C1 segment of cervical spinal cord (tissue), 14 donors: ENCODE measurements at places on chromosomes 4 and X.

GRCh38 chrX:49277535-49277830 is 7.9 kb downstream of the PPP1R3F start:
- no peak for DNase-seq

DNA sequence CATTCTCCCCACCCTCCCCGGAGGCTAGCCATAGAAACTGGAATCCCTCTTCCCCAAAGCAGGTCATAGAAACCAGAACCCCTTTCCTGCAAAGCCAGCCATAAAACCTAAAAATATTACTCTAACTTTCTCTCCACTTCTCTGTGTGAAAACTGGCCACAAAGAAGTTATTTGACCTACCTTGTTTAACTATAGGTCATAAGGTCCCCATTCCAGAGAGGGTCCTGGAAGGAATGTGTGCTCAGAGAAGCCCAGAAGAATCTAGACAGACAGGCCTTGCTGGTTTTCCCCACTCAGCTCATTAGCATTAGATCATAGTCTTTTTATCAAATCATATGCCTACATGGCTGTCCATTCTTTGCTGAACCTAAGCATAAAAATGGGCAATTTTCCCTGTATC is 52.8 kb upstream of the TEX13A start:
- DNase-seq = no peak

DNA sequence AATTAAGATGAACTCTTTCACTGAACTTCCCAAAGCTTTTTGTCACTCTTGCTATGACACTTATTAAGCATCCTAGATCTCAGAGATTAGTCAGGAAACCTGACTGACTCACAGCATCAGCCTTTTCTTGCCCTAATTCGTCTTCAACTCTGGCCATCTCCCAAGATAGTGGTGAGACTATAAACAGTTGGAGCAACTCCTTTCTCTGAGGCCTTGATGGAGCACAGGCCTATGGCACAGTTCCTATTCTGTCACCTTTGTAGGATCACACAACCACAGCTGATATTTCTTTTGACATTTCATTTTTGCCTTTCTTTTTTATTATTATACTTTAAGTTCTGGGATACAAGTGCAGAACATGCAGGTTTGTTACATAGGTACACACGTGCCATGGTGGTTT is 217.6 kb downstream of the PRR32 start:
- DNase-seq = no peak

DNA sequence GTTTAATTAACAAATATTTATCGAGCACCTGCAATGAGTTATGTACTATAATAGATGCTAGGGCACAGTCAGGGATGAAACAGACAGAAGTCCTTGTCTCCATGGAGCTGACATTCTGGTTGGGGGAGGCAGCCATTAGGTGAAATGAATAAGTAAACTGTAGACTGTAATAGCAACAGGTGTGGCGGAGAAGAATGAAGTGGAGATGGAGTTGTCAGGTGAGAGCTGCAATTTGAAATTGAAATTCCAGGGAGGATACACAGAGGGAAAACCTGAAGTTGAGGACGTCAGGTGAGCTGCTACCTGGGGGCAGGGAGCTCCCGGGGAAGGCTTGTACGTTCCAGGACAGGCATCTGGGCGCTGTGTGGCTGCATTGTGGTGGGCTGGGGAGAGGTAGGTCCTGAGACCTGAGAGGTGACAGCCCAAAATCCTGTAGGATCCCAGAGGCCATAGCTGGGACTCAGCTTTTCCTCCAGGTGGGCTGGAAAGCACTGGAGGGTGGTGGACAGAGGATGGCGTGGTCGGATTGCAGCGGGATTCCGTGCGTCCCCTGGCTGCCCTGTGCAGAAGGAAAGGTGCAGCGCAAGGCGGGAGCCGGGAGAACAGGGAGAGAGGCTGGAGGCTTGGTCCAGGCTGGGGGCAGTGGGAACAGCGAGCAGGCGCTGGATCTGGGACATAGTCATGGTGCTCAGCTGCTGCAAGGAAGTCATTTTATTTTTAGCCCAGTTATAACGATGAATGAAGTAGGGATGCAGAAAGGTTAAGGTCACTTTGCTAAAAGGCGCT is 24.8 kb downstream of the CYTL1 start:
- DNase-seq = no peak

- DNase-seq = no peak
Measured at GRCh38 chr4:128675083-128675482, 134.4 kb upstream of the JADE1 start.

GRCh38 chr4:10963958-10964703 is 279.6 kb upstream of the CLNK start:
- DNase-seq = no peak

DNA sequence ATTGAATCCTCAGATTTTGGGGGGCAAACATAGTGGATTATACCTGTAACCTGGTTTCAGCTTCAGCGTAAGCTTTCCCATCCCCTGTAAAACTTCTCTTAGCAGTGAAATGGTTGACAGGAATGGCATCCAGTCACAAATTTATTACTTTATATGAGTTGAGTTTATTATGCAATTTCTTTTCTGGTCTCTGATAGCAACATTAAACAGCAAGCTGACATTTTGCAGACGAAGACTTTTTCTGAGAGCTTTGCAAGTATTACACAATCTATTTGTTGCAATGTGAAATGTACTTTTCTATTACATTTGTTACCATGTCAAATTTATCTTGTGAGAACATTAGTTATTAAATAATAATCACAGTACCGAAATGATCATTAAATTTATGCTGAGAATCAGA is 60.6 kb downstream of the GSPT2 start:
- DNase-seq = no peak

DNA sequence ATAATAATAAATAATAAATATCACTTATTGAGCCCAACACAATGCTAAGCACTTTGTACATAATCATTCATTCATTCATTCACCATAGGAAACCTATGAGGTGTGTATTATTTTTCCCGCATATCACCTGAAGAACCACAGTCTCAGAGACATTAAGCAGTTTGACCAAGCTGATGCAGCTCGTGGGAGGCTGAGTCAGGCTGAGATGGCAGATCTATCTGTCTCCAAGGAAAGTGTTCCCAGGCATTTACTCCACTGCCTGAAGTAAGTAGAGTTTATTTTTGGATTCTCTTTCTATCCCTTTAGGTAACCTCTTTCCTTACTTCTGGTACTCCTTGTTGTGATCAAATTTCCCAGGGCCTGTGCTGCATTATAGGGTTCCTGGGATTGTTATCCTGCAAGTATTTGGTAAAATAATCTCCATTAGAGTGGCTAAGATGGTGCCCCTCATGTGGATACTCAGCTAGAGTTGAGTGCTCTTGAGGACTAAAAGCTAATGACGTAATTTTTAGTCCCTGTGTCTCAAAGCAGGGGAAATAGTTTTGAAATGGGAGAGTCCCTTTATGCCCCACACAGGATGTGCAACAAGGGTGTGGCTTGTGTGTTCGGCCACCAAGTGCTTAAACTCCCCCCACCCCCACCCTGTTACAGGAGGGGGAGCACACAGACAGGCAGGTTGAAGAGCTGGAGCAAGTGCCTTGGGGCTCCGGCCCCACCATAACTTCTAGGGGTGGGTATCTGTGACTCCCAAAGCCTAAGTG is 467.0 kb downstream of the STIM2 start:
- DNase-seq = no peak

DNA sequence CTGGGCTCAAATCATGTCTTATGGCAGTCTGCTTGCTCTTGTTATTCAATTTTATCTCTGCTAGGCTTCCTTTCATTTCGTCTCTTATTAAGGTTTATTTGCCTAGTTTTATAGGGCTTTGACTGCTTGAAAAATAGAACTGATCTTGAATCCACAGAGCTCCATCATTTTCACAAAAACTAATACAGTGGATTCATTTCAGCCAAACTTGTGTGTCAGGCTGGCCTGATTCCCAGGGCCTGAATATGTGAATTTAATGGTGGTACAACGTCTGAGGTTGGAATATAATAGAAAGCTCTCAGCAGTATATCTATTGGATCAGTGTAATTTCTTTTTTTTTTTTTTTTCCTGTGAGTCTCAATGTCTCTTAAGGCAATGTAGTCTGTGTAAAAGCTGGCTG is 123.3 kb downstream of the POU4F2 start:
- no peak for DNase-seq

DNA sequence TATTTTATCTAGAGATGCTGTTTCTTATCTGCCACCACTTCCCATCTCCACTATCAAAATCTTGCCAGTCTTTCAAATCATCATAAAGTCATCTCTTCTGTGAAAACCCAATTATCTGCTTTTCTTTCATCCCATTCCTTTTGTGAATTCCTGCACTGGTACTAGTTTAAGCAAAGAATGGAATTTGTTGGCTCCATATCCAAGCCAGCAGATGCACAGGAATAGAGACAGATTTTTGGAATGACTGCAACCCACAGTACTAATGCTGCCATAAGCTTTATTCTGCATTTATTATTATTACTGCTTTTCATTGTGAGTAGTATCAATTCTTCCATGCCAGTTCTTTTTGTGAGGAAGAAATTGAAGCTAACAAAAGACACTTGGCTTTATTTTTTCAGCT is 616.7 kb downstream of the RAPGEF2 start:
- DNase-seq = no peak

- no peak for DNase-seq
Measured at GRCh38 chr4:72352711-72353110, 216.3 kb downstream of the ADAMTS3 start.

- DNase-seq = no peak
Measured at GRCh38 chrX:53128097-53128749, 34.3 kb downstream of the KANTR start.

GRCh38 chrX:105837232-105837631 is 14.9 kb downstream of the NRK start:
- no peak for DNase-seq

- no peak for DNase-seq
Measured at GRCh38 chr4:18021470-18021719, 160 bp downstream of the LCORL start.

DNA sequence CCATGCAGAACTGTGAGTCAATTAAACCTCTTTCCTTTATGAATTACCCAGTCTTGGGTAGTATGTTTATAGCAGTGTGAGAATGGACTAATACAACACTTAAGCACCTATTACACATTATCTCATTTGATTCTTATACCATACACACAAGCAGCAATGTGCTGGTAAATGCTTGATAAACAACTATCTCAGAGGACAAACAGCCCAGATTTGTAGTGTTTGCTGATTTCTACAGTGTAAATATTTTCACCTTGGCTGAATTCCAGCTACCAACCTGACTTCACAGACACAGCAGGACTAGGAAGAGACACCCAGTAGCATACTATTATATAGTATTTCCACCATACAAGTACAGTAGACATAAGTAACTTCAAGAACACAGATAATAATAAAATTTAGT is 406.5 kb upstream of the CNKSR2 start:
- DNase-seq = no peak
